Stimulated activated naive CD4-positive, alpha-beta T cell treated with Interleukin-2 at 50 U/mL for 16 hours (primary cell): ENCODE measurements at places on chromosomes 1 and 21.

DNA sequence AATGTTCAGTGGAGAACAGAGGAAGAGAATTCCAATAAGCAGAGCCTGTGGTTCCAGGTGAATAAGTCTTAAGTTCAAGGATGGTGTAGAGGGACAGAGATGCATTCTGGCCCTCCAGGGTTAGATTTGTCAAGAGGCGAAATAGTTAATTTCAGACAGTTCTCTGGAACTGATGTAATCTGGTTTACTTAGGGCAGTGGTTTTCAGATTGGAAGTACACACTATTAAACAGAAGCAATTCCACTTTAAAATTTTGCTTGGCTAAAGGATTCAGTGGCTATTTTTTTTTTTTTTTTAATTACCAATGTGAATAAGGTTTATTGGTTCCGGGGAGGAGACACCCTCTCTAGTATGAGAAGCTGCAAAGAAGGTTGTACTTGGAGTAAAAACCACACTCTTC is 25.3 kb upstream of the MYOCOS start:
- no peak for DNase-seq

- DNase-seq, result no peak
Measured at GRCh38 chr1:218496561-218496960, 151.4 kb downstream of the TGFB2 start.

DNA sequence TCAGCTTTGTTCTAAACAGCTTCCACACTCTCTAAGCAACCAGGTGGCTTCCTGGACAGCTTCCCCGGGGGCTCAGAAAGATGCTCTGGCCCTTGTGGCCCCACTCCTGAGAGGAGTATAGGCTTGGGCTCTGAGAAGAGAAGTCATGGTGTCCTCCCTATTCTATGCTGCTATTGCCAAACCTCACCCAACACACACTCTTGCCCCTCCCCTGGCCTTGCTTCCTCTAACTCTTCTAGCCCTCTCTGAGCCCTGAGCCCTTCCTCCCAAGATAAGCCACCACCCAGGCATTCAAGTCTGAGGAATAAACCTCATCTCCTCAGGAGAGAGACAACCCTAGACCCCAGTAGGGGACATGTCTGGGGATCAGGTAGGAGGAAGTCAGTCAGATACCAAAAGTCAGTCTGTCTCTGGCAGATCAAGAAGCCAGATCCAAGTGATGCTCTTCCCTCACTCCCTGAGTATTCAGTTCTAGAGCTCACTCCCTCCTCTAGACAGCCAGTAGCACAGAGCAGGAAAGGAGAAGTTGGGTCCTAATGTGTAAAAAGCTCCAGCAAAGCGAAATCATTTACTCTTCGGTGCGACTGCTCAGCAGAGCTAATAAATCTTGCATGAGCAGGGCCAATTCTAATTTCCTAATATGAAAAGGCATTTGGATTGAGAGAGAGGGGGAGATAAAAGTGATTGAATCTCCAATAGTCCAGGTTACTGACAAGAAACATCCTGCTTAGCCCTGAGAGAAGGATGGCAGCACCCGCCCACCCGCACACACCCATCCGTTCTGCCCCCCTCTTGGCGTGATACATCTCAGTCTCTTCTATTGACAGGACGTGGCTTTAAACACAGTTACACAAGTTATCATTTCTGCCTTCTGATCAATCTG is 50.5 kb downstream of the DMAP1 start:
- DNase-seq, result no peak

GRCh38 chr1:63718541-63718970 is 55.3 kb upstream of the ROR1 start:
- DNase-seq, result no peak

- DNase-seq, result no peak
Measured at GRCh38 chr1:12296623-12297022, 66.8 kb downstream of the VPS13D start.

DNA sequence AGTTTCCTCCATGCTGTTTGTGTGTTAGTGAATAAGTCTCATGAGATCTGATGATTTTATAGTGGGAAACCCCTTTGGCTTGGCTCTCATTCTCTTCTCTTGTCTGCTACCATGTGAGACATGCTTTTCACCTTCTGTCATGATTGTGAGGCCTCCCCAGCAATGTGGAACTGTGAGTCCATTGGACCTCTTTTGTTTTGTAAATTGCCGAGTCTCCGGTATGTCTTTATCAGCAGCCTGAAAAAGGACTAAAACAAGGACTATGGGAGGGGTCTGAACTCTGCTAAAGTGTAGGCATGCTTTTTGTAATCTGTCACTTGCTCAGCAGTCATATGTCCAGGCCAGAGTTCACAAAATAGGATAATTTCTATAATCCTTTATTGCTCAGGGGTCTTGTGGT is 164.0 kb upstream of the SNX7 start:
- DNase-seq, result no peak
